ENCODE measurements at places on chromosomes 2 and 18. TPM values are rescaled to one million over a fixed set of nuclear protein-coding genes. Genes with fewer than 3 reads are reported as not detected.

Gene C1QL2
- total RNA-seq, result 0.86 TPM

Gene CNGA3
- total RNA-seq, result 0.09 TPM

Gene SCN2A
- 0.04 TPM for total RNA-seq

Gene PRSS56
- 0.12 TPM for total RNA-seq

Gene KCNS3
- total RNA-seq, result 1.3 TPM

Gene ARHGAP28
- total RNA-seq, result 0.05 TPM

Gene CAPN10
- 22.2 TPM for total RNA-seq

Gene STAT4
- 3.9 TPM for total RNA-seq

Gene RNF144A
- 10.4 TPM for total RNA-seq

Gene IER3IP1
- 19.3 TPM for total RNA-seq

Gene DNAJC5G
- not detected for total RNA-seq

Gene GCG
- not detected for total RNA-seq

Gene DPYSL5
- total RNA-seq, result 3.7 TPM

Gene ANKRD62
- not detected for total RNA-seq

Gene TNS1
- 17.4 TPM for total RNA-seq

Gene SNTG2
- not detected for total RNA-seq

Gene C2orf66
- total RNA-seq, result not detected

Gene UBXN2A
- 20.2 TPM for total RNA-seq

Gene SLC4A3
- total RNA-seq, result 2.9 TPM

Gene SH3RF3
- total RNA-seq, result 0.61 TPM

Gene DSG3
- total RNA-seq, result 0.02 TPM

Gene IL1RL2
- total RNA-seq, result not detected

Gene KCNIP3
- 2.3 TPM for total RNA-seq

Gene ROCK1
- 24.5 TPM for total RNA-seq

Gene KYNU
- 220 TPM for total RNA-seq

Gene RAPGEF4
- 0.45 TPM for total RNA-seq

Gene TMEFF2
- total RNA-seq, result 0.20 TPM
